ENCODE measurements at places on chromosomes 4 and X.
A peak's percentile ranks its signal among the peaks of the same experiment; 100 is the strongest.

GRCh38 chr4:180190382-180190781 is 2052.8 kb upstream of the TENM3 start:
- DNase-seq = peak; percentile 13

DNA sequence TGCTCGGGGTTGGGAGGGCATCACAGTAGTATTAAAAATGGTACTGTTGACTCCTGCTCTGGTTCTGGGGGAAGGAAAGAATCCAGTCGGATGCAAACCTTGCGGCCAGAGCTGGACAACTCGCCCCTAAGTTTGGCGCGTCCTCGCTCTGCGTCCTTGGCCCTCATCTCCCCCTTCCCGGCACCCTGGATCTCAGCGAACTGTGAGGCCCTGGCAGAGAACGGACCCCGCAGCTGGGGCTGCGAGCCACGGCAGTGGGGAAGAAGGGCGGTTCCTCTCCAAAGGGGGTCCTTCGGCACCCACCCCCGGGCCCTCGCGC is 14.0 kb downstream of the ARHGEF6 start:
- DNase-seq = no peak

DNA sequence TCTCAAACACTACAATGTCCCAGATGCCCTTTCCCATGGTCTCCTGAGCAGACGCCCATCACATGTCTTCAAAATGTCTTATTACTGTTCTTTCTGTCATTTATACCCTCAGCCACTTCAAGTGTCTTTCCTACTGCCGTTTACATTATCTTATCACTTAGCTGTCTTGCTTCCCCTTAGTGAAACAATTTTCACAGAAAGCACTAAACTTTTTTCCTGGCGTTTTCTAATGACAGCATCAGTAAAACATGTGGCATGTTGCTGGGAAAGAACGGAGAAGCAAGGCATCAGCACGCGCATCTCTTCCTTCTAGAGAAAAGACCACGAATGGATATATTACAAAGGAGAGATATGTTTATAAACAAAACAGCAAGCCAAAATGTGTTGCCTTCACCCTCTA is 189.7 kb upstream of the SLIT2 start:
- no peak for DNase-seq

GRCh38 chr4:54806351-54806750 is 148.6 kb downstream of the KIT start:
- no peak for DNase-seq

- no peak for DNase-seq
Measured at GRCh38 chr4:98779088-98779487, 120.7 kb upstream of the TSPAN5 start.

DNA sequence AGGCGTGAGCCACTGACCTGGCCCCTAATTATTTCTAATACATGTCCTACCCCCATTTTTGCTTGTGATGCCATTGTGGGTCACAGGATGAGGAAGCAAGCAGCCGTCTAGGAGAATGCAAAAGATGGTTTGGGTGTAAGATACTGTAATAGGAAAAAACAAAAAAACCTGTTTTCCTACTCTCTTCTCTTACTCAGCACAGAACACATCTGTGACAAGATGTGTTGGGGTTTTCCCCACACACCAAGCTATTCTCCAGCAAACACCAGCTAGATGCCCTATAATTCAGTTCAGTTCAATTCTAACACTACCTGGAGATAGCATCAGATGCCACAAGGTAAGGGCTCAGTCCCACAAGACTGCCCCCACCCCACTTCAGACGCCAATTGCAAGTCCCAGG is 15.3 kb upstream of the HPRT1 start:
- no peak for DNase-seq

Measured in NB4 (cell line).